Activated naive CD4-positive, alpha-beta T cell (primary cell): ENCODE measurements at places on chromosomes 3 and 15.
A peak's percentile ranks its signal among the peaks of the same experiment; 100 is the strongest.

- DNase-seq: no peak
Observed at GRCh38 chr3:170536712-170537111, 49.2 kb downstream of the SLC7A14 start.

- no peak for DNase-seq
Observed at GRCh38 chr3:37825744-37826400, 35.8 kb upstream of the CTDSPL start.

DNA sequence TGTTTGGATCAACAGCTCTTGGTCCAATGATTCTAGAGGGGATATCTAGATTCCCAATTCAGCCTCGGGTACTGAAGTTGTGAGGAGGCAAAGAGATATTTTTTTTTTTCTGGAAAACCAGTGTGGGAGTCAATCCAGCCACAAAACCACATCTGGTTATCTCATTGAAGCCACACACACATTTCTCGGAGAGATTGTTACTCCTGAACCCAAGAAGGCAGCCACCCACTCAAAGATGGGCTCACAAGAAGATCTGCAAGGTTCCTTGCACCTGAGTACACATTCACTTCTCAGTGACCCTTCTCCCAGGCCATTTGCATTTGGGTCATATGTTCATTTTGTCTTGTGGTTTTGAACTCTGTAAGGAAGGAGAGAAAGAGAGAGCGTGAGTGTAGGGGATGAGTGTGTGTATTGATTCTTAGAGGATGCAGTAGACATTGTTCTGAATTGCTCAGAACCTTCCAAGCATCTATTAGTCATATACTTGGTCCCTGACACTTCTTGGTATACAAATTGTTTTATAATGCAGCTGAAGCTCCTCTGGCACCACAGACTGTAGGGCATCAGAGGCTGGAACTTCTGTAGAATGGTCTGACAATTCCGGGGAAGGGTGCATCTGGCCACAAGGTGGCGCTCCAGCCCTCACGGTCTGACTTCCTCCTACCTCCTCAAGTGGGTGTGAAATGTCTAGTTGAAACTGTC is 39.3 kb upstream of the TRA2B start:
- DNase-seq: peak; percentile 72

DNA sequence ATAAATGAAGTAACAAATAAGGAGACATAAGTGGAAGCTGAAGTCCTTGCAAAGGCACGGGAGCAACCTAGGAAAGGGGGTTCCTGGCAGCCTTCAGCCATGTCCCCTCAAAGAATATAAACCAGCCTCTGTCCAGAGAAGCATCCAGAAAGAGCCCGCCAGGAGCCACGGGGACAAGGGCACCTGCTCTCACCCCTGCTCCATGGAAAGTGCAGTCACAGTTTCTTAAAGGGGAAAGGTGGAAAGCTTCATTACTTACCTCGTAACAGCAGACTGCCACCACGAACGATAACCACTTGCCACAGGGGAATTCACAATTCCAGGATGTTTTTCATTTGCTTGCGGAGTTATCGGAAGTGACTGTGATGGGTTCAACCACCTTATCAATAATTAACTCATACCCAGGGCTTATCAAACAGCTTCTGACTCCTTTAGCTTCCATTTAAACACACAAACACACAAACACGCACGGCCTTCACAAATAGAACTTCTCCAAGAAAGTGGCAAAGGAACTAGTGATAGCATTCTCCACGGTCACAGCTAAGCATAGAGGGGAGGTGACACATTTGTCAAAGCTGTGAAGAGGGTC is 134.2 kb upstream of the IGF1R start:
- DNase-seq: no peak

DNA sequence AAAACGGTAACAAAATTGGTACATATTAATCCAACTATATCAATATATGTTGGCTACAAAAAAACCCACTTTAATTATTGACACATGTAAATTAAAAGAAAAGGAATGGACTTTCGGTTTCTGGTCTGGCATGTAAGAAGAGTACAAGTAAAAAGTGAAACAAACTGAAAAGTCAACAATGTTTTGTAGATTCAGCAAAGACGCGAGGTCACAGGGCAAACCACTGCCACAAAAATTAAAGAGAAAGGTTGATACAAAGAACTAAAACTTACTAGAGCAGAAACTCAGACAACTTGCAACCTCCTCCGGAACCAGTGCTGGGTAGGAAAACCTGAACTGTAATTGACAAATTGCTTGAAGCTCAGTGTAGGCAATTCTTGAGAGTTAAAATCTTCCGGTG is 110.6 kb upstream of the ARPP21 start:
- no peak for DNase-seq

DNA sequence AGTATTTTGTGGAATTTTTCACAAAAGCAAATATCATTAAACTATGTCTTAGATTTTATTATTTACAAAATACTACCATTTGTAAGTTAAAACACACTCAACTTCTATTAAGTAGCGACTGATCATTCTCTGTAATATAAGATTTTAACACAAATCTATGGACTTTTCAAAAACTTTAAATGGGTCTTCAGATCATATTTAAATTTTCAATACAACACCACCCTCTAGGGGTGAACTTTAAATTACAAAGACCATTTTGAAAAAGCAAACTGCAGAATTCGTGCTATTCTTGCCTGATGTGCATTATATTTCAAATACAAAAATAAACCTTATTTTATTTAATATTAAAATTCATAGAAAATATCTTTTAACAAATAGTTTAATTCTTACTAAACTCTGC is 8.2 kb upstream of the VGLL4 start:
- DNase-seq: no peak

DNA sequence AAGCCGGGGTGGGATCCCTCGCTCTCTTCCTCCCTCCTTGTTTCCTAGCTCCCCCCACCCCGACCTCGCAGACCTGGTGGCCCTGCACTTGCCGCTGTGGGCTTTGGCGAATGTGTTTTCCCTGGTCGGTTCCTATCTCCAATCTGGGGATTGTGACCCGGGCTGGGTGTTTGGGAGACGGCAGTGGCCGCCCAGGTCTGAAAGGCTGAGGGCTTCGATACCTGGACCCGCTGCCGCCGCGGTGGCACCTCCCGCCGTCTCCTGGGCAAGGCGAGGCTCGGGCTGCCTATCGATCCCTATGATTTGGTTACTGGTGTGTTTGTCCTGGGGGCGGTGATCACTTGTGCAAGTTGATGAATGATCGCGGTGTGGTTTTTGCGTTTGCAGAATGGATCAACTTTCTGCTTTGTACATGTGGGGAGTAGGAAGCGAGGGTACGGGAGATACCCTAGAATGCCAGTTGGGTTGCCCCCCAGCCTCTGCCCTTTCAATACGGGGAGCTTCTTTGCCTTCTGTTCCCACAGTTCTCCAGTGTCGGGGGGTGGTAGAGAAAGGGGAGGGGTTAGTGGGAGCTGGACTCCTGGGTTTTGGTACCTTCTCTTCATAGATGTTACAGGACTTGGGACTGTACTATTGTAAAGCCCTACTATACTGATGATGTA is 3.0 kb downstream of the BBX start:
- peak; percentile 27 for DNase-seq

DNA sequence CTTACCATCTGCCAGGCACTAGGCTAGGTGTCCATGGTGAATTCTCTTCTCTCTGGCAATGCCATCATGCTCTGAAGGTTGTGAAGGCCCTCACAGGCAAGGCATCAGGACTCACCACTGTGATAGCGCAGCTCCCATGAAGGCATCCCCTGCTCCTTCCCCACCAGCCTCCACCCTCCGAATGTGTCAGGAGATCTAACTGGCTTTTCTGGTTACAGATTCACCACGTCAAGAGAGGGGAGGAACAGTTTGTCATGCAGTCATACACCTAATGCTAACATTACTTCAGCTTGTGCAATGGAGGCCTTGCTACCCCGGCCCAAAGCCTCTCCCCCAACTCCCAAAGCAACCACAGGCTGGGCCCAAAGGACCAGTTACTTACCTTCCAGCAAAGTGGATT is 8.9 kb upstream of the CMTM8 start:
- no peak for DNase-seq

- no peak for DNase-seq
Observed at GRCh38 chr3:16177962-16178627, 3.6 kb downstream of the GALNT15 start.
